Fibroblast of skin of left biceps (primary cell): ENCODE measurements at places on chromosomes 1 and 21.

DNA sequence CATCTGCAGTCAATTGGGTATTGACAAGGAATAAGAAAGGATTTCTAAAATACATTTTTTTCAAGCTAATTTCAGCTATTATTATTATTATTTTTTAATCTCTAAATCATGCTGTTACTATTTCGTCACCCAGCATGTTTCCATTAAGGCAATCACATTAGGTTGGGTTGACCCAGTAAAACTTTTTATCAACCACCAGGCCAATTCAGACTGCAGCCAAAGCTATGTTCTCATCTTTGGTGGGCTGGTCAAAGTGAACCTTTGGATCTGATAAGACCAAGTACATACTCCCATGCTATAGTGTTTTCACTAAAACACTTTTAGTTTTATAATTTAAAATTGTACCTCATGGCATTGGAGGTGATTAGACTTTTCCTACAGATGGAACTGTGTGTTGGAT lies 198.6 kb downstream of the PBX1 start:
- no peak for DNase-seq

DNA sequence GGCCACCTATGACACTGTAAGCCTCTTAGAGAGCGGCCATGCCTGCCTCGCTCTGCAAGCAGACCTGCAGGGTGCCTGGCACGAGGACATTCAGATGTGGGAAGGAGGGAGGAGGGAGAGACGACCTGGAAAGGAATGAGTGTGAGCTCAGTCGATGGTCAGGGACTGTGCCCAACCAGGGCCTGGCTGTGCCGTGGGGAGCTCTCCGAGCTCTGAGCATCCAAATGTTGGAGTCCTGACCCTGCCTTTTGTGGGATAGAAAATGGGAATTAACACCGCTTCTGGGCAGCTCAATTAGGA lies 7.3 kb downstream of the CSTB start:
- DNase-seq = no peak

DNA sequence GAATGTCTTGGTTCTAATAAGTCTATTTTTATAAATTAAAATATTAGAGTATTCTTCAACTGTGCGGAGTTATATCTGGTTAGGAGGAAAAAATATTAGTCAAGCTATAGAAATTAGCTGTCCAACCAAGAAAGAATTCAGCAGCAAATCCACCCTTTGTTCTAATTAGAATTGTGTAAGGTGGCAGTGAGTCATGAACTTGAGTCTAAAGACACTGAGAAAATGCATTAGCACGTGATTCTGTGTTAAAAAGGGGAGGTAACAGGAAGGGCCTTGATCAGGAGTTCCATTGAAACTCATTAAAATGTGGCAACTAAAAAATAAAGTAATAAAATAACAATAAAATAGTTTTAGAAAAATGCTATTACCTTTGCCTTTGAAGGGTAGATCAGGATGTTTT lies 398.2 kb upstream of the RGS18 start:
- no peak for DNase-seq

GRCh38 chr1:26530895-26531598 lies 1.5 kb downstream of the RPS6KA1 start:
- DNase-seq = no peak

DNA sequence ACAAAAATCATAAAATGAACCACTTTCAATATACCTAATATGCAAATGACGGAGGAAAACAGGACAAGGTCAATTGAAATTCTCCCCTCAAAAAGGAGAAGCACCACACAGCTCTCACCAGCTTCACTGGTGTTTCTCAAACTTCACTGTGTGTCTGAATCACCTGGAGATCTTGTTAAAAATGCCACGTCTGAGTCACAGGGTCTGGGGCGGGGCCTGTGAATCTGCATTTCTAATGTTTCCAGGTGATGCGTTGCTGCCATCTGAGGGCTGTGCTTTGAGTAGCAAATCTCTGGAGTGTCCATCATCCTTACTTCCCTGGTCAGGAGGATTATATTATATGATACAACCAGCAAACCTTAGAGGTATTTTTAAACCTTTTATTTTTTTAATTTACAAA lies 9.0 kb downstream of the CLDN19 start:
- DNase-seq = no peak

DNA sequence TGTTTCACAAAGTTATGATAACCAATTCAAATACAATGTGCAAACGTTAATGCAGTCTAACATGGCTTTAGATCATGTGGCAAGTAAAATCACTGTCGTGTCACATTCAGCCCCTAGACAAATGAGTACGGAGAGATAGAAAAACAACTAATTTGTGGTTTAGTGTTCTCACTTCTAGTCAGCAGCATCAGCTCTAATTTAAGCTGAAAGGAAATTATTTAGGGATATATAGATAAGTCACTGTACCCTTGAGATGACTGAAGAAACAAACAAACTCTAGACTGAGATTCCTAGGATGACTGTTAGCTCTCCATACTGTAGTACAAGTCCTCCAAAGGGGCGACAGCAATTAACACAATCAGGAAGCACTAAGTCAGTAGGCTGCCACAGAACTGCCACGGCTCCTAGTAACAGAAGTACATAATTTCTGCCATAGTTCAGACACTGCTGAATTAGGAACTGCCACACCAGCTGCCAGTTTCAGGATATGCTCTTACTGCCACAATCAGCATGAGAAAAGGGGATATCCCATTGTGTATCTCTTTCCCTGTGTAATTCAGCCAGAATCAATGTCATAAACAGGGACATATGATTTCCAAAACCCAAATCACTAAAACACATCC lies 150.4 kb upstream of the NEGR1 start:
- no peak for DNase-seq

GRCh38 chr21:31107176-31107785 lies 69.0 kb upstream of the KRTAP19-8 start:
- no peak for DNase-seq

GRCh38 chr1:150089846-150090520 lies 22.4 kb downstream of the VPS45 start:
- DNase-seq = no peak

DNA sequence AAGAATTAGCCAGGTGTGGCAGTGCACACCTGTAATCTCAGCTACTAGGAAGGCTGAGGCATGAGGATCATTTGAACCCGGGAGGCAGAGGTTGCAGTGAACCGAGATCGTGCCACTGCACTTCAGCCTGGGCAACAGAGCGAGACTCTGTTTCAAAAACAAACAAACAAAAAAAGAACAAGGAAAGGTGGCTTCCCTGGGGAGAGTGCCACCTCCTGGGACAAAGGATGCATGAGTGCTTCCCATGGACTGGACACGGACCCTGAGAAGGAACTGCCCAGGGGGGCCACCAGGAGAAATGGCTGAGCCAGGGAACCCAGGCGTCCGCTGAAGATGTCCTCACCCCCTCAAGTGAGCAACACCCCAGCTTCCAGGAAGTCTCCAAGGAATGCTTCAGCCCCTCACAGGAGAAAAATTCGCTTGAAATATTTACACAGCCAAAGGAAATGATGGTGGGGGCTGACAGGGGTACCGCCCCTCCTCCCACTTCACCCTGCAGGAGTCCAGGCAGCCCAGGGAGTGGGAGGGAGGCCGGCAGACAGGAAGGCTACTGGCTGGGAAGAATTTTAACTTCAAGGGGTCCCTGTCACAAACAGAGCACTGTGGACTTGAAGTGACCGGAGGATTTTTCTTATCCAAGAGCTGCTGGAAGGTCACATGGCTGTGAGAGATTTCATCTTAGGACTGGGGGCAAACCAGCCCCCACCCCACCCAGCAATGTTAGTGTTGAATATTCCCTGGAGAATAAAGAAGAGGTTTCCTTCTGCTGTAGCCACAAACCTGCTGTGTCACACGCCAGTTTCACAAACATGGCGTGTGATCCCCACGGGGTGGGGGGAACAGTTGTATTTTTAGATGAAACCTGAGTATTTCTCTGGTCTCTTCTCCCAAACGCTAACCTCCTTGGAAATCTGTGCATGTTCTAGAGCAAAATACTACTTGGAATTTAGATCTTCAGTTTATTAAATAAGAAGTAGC lies 90.8 kb upstream of the SLC25A33 start:
- DNase-seq = no peak

DNA sequence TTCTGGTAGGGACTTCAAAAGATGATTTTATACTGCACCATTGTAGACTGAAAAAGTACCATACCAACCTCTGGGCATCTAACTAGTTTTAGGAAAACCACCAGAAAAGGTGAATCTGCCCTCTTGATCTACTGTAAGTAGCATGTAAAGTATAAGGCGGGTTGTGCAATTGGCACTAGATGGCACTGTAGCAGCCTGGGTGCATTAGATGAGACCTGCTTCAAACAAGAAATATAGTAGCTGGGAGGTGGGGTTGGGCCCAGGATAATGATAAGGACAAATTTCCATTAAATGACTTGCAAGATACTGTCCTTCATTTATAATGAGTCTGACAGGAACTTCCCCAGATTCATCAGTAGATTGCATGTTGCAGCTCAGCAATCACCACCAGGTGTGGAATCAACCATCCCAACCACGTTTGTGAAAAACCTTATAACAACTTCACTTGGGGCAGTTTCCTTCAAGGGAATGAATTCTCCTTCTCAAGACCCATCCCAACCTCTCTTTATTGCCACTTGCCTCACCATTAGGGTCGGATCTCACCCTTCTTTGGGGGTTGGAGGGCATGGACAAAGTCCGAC lies 37.3 kb upstream of the IL10 start:
- DNase-seq = no peak

DNA sequence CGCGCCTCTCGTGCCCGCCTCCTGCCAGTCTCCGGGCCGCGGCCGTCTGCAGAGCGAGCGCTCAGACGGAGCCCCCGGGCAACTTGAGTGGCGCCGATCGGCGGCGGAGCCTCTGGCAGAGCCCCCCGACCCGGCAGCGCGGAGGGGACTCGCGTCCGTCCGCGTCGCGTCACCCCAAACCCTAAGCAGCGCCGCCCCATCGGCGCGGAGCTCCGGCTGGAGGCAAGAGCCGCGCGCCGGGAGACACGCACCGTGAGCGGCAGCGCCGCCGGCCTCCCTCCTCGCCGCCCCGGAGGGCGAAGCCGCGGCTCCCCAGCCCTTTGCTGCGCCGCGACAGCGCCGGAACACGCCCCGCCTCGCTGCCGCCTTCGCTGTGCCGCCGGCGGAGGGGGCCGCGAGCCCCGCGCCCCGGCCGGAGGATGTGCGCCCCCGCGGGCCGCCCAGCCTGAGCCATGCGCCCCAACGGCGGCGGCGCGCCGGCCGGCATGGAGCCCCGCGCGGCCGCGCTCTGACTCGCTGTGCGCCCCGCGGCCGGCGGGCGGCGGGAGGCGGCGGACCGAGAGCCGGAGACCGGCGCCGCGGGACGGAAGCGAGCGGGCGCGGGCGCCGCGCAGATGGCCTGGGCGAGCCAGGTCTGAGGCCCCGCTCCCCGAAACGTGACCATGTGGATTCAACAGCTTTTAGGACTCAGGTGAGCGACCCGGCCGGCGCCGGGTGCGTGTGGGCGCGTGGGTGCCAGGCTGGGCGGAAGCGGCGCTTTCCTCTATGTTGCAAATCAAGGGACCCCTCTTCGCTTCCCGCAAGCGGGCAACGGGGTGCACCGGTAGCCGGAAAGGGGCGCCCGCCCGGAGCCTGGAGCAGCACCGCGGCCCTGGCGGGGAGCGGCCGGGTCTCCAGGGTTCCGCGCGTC lies 610 bp downstream of the AJAP1 start:
- DNase-seq = no peak

GRCh38 chr21:31875496-31876015 lies 2.7 kb downstream of the HUNK start:
- no peak for DNase-seq

GRCh38 chr1:159008744-159009188 lies 941 bp upstream of the IFI16 start:
- no peak for DNase-seq

- no peak for DNase-seq
These were observed 27.5 kb upstream of the PLPPR4 start for GRCh38 chr1:99236756-99237155.

GRCh38 chr1:172487550-172487949 lies 43.7 kb upstream of the PIGC start:
- DNase-seq = no peak

DNA sequence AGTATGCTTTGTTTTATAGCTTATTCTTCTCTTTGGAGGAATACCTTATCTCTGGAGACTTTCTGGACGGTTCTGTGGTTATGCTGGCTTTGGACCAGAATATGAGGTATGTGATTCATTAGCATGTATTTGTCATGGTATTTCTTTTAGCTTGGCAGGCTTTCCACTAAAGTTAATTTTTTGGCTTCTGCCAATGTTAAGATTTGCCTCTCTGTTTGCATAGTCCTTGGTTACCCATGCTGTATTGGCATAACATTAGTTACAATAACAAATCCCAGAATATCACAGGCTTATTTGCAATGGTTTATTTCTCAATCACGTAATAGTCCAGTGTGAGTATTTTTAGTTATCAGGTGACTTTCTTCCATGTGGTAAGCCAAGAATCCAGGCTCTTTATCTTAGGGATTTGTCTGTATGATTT lies 9.7 kb downstream of the ZMPSTE24 start:
- peak; percentile 93 for DNase-seq

GRCh38 chr21:33286600-33287456 lies 20.7 kb downstream of the IL10RB start:
- DNase-seq = no peak

DNA sequence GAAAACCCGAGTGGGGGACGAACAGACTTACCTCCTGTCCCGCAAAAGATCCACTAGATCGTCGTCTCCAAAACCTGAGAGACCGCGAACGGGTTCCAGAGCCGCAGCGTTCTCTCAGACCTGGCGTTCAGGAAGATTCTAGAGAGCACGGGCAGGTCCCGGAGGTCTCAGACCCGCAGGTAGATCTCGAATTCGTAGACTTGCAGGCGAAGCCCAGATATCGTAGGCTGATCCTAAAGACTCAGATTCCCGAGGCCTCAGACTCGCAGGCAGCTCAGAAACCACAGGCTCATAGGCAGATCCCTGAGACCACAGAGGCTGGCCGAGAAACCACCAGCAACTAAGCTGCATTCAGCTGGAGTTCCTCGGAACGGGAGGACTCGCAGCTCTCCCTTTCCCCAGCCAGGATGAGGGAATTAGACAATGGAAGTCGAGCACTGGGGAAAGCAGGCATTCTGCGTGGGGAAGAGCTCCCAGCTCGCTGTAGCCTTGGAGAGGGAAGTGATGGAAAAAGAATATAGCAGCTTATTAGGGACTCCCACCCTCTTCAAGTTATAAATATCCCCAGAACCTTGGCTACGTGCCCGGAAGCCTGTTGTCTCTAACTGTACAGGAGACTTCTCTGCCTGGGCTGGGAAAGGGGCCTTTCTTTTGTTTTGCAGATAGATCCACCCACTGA lies at the start of gene ZNF436:
Gene ZNF436, minus strand, starts transcription at position 502 of the 679 bp plus-strand sequence. CDS start 1,831 bp downstream, outside the sequence.
- DNase-seq = peak; percentile 84

- DNase-seq = no peak
These were observed 35.1 kb upstream of the ADGRL4 start for GRCh38 chr1:79041666-79042065.

GRCh38 chr1:179146911-179147310 lies 65.0 kb downstream of the TOR3A start:
- DNase-seq = no peak

DNA sequence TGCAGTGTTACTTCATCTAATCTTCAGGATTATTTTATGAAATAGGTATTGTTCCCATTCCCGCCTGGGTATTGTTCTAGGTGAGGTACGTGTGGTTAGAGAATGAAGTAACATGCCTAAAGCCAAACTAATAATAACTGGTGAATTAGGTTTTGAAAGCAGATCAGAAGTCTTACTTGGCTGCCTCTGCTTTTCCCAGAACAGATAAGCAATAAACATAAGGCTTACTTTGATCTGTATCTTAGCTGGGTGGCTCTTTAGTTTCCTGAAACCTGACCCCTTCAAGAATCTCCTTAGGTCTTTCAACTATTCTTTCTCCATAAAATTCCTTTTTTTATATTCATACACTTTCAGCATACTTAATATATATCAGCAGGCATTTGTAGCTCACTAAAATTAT lies 65.3 kb downstream of the VAV3 start:
- DNase-seq = no peak

GRCh38 chr1:245978915-245979314 lies 528.2 kb downstream of the SMYD3 start:
- DNase-seq = no peak

- DNase-seq = peak; percentile 48
These were observed 115.4 kb upstream of the NEGR1 start for GRCh38 chr1:72397786-72398185.
